Kidney (tissue), 22 donors: ENCODE measurements at places on chromosomes 12 and 14.

DNA sequence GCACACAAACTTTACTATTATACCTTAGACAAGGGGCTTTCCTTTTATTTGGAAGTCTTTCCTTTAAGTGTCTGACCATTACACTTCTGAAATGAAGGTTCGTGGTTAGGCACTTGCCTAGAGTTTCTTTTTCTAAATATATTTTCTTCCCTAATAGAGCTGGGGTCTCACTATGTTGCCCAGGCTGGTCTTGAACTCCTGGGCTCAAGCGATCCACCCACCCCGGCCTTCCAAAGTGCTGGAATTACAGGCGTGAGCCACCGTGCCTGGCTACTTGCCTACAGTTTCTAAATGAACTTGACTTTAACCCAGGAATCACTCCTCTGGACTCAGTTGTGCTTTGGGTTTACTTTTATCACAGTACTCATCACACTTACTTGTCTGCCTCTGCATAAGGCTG, 57.6 kb downstream of the PEBP1 start:
- no peaks in the 10 kb centered on the region for H3K27me3 ChIP-seq
- H3K36me3 ChIP-seq, result peaks cover 3% of the 10 kb centered on the region
- H3K4me3 ChIP-seq, result no peak overlapping the region
- no peak for DNase-seq

DNA sequence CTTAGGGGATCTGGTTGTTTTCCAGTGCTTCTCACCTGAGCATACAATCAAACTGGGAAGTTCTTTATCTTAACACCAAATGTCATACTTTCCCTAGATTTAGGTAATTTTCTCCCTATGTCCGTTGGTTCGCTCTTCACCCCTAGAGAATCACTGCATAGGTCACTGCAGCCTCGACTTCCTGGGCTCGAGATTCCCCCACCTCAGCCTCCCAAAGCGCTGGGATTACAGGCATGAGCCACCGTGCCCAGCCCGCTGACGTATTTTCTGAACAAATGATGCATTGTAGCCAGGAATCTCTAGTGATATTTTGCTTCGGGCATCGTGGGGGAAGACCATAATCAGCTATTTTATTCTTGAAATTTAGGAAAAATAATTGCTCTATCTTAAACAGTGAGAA, 1.1 kb upstream of the RPL41 start:
- DNase-seq, result no peak
- H3K4me3 ChIP-seq, result peak overlapping the region; percentile 99
- peaks cover 15% of the 10 kb centered on the region for H3K36me3 ChIP-seq
- H3K27ac ChIP-seq, result no peak overlapping the region

GRCh38 chr12:62301080-62301798, 41.0 kb downstream of the USP15 start:
- no peaks in the 10 kb centered on the region for H3K27me3 ChIP-seq
- H3K36me3 ChIP-seq, result peaks cover 5% of the 10 kb centered on the region
- no peak overlapping the region for H3K27ac ChIP-seq
- DNase-seq, result no peak

DNA sequence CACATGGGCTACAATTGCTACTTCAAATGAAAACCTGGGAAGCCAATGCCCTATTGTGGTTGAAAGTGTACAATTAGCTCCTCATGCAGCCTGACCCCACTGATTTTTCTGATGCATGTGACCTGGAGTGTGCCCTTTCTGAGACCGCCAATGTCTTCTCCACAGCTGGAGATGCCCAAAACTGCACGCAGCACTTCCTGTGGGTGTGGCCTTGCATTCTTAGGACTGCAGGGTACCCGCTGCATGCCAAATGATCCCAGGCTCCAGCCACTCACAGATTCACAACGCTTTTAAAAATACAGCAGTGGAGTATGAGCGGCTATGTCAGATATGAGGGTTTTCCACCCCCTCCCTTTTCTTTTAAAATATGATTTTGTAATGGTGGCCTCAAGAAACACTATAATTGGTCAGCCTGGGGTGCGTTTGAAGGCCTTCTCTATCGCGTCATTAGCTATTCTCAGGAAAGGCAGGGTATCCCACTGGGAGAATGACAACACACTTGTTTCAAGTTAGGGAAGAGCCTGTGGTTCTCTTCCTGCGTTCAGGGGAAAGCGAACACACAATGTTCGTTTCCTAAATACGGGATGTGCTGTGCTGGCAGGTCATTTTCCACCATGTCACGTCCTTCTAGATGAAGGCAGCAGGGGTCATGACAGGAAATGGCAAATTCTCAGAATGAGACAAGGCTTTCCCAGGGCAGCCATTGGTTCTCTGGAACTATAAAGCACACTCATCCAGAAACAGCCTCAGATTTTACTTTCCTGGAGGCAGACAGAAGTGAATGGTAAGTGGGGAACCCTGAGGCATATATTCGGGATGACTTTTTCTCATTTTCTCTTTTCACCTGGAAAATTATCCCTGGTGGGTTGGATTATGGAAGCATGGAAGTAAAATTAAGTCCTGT, at the start of gene APOLD1:
Gene APOLD1, plus strand, starts transcription at position 749 of the 904 bp plus-strand sequence. Its CDS starts 33 bp downstream, at position 782.
- H3K4me3 ChIP-seq, result peak within 1 kb of the TSS; percentile 79
- no peaks in the 10 kb centered on the region for H3K36me3 ChIP-seq
- peak within 1 kb of the TSS; percentile 90 for H3K27ac ChIP-seq
- H3K27me3 ChIP-seq, result no peaks in the 10 kb centered on the region
- peak; percentile 22 for DNase-seq

GRCh38 chr12:69508621-69509020, 38.4 kb downstream of the FRS2 start:
- no peaks in the 10 kb centered on the region for H3K27me3 ChIP-seq
- H3K27ac ChIP-seq, result no peak overlapping the region
- DNase-seq, result no peak
- H3K4me1 ChIP-seq, result peaks cover 3% of the 10 kb centered on the region
- H3K36me3 ChIP-seq, result no peaks in the 10 kb centered on the region

DNA sequence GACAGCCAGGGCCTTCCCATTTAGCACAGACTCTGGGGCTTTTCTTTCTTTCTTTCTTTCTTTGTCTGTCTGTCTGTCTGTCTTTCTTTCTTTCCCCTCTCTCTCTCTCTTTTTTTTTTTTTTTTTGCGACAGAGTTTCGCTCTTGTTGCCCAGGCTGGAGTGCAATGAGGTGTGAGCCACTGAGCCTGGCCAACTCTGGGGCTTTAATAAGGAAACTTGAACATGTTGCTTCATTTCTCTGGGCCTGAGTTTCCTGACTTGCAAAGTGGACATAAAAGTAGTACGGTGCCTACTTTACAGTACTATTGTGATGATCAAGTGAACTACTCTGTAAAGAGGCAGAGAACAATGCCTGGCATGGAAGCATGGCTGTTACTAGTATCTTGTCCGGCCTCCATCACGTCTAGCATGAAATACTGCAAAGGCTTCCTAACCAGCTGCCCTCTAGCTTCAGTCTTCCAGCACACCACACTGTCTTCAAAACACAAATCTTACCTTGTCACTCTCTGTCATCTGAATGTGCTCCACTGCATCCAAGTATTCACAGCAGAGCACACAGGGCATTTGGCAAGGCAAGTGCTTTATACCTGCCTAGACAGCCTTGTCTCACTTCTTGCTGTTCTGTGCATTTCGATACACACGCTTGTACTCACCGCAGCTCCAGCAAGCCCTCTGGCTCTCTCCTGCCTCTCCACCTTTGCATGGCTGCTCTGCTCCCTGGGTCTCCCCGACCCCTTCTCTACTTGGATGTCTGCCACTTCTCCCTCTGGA, 96.7 kb downstream of the IRF2BPL start:
- H3K27me3 ChIP-seq, result no peaks in the 10 kb centered on the region
- H3K36me3 ChIP-seq, result no peaks in the 10 kb centered on the region
- no peak overlapping the region for H3K27ac ChIP-seq
- no peak overlapping the region for H3K4me3 ChIP-seq

GRCh38 chr14:59308673-59309072, 120.2 kb downstream of the DAAM1 start:
- peaks cover 31% of the 10 kb centered on the region for H3K4me1 ChIP-seq
- no peak overlapping the region for H3K4me3 ChIP-seq
- no peaks in the 10 kb centered on the region for H3K27me3 ChIP-seq
- no peak overlapping the region for H3K27ac ChIP-seq

- no peaks in the 10 kb centered on the region for H3K27me3 ChIP-seq
- H3K36me3 ChIP-seq, result no peaks in the 10 kb centered on the region
- H3K27ac ChIP-seq, result no peak overlapping the region
Observed at GRCh38 chr12:94767956-94768355, 117.6 kb upstream of the TMCC3 start.

DNA sequence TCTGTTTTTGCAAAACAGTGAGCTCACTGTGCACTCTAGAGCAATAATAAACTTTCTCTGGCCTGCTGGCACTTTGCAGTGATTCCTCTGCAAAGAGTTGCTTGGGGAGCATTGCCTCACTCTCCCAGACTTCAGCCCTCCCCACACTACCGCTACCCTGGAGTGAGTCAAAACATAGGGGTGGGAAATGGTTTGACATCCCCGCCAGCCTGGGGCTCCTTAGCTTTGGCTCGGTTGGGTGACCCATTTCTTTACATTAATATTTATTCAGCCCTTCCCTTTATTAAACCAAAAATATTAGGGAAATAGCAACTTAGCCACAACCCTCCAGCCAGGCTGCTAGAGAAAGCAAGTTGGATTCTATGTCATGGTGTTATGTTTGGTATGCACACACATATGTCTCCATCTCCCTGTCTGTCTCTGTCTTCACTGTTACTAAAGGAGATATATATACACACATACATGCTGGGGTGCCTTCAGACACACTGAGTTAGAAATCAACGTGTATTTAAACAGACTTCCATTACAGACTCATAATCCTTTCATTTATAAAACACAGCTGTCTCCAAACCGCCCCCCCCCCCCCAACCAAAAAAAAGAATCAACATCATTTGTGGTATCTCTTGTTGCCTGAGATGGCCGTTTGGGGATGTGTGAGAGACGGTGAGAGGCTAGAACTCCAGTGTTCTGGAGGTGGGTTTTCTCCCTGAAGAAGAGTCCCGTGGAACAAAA, 3.4 kb upstream of the IRF2BPL start:
- no peak for DNase-seq
- peak overlapping the region; percentile 93 for H3K27ac ChIP-seq
- peak overlapping the region; percentile 41 for H3K4me3 ChIP-seq
- no peaks in the 10 kb centered on the region for H3K36me3 ChIP-seq
- peaks cover 23% of the 10 kb centered on the region for H3K4me1 ChIP-seq

DNA sequence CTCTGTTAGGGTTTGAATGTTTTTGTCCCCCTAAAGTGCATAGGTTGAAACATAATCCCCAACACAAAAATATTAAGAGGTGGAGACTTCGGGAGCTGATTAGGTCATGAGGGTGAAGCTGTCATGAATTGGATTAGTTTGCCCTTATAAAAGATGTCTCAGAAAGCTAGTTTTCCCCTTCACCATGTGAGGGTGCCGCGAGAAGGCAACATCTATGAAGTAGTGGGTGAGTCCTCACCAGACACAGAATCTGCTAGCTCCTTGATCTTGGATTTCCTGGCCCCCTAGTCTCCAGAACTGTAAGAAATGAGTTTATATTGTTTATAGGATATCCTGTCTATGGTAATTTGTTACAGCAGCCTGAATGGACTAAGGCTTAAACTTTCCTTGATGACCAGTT, 301.5 kb upstream of the ATP2B1 start:
- no peaks in the 10 kb centered on the region for H3K4me1 ChIP-seq
- DNase-seq, result no peak
- no peaks in the 10 kb centered on the region for H3K27me3 ChIP-seq
- no peak overlapping the region for H3K4me3 ChIP-seq

DNA sequence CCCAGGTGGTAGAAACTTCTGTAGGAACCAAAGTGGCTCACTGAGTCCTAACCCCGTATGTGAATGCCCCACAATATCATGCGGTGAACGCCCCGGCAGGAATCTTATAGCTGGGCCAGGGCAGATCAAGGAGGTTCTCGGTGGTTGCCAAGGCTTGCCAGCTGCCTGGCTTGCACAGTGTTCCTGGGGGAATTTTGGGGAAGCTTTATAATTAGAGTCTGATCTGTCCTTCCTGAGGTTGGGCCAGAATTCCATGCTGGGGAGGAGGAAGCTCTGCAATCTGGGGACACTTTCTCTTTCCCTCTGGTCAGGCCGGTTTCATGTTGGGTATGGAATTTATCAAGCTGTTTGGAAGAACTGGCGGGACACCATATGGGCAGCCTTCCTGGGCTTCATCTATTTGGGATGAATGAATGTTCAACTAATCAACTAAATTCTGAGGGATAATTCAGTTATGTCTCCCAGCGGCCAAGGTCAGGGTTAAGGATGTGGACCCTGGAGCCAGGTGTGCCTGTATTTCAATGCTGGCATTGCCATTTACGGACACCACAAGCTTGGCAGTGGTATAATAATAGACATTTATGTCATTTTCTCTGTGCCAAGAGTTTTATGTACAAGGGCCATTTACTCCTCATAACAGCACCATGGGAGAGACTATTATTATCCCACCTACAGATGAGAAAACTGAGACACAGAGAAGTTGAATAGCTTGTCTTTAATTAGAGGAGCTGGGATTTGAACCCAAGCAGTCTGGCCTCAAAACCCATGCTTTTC, 54.3 kb downstream of the SVOP start:
- H3K36me3 ChIP-seq, result no peaks in the 10 kb centered on the region
- no peaks in the 10 kb centered on the region for H3K4me1 ChIP-seq
- no peaks in the 10 kb centered on the region for H3K27me3 ChIP-seq
- H3K27ac ChIP-seq, result no peak overlapping the region
- no peak for DNase-seq

DNA sequence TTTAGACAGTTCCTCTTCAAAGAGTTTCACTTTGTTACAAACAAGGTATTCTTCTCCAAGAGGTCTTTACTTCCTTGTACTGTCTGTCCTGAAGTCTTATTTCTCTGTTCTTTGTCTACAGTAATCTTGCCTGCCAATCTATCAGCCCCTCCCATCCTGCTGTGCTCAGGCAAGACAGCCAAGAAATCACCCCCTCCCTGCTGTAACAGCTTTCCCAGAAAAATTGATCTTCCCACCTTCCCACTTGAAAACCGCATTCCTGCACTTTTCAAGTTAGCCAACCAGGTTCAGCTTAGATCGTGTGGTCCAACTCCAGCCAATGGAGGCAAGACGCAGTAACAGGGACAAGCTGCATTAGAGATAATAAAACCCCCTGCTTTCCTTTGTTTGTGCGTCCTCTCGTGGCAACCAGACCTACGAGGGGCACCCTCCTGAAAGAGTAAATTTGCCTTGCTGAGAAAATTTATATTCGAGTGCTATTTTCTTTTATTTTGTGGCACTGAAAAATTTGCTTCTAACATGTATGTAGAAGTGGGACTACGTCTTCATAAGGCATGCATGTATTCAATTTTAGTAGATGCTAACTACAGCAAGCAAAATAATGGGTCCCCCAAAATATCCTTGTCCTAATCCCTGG, 46.5 kb upstream of the ESR2 start:
- H3K36me3 ChIP-seq, result no peaks in the 10 kb centered on the region
- H3K27ac ChIP-seq, result no peak overlapping the region
- H3K27me3 ChIP-seq, result no peaks in the 10 kb centered on the region
- DNase-seq, result no peak
- H3K4me1 ChIP-seq, result peaks cover 6% of the 10 kb centered on the region
- no peak overlapping the region for H3K4me3 ChIP-seq
